ENCODE measurements at places on chromosomes 7 and 10. TPM values are rescaled to one million over a fixed set of nuclear protein-coding genes. Genes with fewer than 3 reads are reported as not detected.
A peak's percentile ranks its signal among the peaks of the same experiment; 100 is the strongest.

GRCh38 chr10:3391657-3392056, 219.1 kb upstream of the PITRM1 start:
- no peak for DNase-seq

Gene SLC26A4
- 0.54 TPM for total RNA-seq

- DNase-seq: no peak
Observed at GRCh38 chr7:151024435-151025056, at the start of gene ATG9B. Gene ATG9B (minus strand): TSS chr7:151024494. CDS start chr7:151024423, 71 bp downstream.

DNA sequence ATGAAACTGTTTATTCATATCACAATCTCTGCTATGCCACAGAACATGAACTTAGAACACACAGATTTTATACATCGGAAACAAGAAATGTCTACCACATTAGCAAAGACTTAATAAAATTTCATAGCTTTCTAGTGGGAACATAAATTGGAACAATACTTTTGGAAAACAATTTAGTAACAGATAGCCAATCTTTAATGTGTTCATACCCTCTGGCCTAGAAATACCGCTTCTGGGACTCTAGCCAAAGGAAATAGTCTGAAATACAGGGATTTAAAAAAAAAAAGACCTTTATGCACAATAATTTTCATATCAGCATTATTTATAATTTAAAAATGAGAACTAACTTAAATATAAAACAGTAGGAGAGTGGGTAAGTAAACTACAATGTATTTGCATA, 168.5 kb downstream of the PLXNA4 start:
- DNase-seq: no peak

DNA sequence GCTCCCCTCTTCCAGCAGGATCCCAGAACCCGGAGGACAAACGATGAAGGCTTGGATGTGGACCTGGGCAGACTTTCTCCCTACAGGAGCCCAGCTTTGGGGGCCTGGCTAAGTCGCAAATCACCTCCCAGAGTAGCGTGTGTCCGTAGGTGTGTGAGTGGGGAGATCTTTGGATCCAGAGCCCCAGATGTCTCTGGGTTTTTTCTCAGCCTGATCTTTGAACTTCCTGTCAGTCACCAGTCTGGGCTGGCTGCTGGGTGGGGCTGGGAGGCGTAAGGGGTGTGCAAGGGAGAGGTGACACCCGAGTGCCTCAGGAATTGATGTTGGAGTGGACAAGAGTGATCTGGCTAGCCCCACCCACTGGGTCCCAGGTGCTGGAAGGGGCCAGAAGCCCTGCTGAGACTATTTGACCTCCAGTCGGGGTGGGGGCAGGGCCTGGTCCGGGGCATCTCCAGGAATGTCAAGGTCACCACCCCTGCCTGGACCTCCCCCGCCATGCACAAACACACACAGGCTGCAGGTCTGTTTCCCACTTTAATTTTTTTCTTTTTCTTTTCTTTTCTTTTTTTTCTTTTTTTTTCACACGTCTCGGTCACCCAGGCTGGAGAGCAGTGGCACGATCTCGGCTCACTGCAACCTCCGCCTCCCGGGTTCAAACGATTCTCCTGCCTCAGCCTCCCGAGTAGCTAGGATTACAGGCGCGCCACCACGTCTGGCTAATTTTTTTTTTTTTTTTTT, at the start of gene MOGAT3:
MOGAT3 (minus strand) TSS at position 175 of the 738 bp plus-strand sequence. CDS start 182 bp downstream, outside the sequence.
- DNase-seq: no peak

GRCh38 chr7:148650232-148650858, 48.4 kb upstream of the CUL1 start:
- no peak for DNase-seq

DNA sequence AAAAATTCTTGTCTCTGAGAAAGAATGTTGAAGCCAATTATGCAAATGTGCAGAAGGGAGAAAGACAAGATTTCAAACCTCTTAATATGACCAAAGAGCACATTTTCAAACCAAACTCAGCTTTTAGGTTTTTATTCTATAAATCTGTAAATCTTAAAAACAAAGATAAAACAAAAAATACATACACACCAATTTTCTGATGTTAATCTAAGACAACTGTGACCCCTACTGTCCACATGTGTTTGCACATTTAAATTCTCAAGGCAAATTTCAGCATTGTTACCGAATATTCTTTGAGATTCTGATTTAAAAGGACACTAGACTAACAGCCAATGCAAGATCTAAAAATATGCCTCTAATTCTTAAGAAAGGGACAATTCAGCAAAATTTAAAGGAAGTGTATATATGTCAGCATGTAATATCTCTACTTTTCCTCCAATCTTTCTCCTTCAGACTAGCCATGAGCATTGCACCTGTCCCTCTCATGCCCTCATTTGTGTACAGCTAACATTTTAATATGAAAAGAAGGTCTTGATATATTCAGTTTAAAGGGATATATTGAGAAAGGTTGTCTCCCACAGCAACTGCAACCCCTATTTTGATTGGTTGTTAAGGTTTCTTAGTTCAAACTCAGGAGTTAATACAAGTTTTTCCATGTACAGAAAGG, 417.9 kb downstream of the IPMK start:
- no peak for DNase-seq

GRCh38 chr7:148204639-148205304, 385.8 kb upstream of the C7orf33 start:
- DNase-seq: no peak

DNA sequence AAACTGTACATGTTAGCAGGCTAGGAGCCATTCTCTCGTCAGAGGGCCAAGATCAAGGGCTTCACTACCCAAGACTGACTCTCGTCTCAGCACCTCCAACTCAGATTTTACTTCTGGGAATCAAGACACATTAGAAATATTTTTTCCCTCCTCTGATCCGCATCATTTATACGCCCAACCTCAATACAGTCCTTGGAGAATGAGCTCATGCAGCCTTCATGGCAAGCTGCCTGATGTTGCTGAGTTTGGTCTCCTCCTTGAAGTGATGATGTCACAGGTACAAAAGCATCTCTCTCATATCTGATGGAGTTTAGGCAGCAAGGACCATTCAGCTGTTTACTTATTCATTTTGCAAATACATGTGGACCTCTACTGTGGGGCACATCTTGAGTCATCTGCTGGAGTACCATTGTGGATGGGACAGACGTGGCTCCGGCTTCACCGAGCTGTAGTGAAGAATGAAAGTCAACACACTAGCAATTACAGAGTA, 114.0 kb downstream of the BMPER start:
- no peak for DNase-seq

GRCh38 chr10:91603931-91604331, 28.9 kb downstream of the PPP1R3C start:
- no peak for DNase-seq

DNA sequence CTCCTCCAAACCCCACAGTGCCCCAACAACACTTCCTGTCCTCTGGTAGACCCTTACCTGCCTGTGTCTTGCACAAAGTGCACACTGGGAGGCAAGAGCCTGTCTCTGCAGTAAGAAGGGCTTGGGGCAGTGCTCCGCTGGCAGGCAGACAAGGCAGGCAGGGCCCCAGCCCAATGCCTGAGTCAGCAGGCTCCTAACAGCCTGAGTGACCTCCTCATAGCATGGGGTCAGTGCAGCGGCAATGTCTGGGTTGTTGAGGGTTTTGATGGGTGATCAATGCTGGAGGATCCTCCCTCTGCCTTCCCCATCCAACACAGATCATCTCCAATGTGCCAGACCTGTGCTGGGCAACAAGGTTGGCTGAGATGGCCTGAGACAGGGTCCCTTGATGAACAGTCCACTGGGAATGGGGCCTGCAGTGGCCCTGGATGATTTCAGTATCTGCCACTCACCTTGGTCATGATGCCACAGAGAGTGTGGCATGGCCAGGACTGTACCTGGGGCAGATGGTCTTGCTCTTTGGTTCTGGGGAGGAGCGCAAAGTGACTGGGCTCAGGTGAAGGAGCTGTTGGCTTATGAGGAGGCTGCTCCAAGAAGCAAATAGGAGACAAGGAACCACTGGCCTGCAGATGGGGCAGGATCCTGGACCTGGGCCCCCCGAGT, 55.6 kb upstream of the CAMK2B start:
- DNase-seq: no peak

DNA sequence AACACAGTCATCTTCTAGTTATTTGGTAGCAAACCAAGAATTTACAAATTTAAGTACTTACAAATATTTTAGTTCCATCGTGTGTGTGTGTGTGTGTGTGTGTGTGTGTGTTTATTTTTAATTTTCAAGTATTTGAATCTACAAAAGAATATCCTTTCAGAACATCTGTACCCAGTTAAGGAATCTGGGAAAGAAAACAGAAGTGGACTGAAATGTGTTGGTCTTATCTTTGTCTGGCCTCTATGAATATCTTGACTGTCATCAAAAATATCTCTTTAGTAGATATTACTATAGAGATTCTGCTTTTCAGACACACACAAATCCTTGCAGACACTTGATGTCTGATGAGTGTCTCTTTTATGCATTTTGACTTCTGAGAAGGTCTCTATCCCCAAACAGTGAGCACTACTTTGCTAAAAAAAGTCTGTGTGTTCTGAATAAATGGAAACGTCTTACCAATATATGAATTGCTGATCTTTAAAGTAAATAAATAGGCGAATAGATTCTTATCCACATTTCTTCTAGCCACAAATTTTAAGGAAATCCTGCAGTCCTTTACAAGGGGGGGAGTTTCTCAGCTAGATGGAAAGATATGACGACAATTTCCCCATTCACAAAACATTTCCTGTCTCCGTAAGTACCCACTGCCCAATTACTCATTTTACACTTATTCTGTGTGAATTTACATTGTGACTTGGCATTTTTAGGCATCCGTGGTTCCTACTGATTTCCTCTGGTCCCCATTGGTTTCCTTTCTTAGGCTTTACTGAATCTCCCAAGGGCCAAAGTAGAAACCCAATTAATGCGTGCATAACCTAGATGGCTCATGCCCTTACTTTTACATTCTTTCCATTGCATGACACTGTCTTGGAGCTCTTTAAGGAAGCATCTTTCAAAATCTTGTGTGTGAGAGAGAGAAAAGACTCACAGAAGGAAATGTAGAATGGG, 36.0 kb downstream of the NRCAM start:
- DNase-seq: no peak

Gene GJD4
- total RNA-seq: not detected

DNA sequence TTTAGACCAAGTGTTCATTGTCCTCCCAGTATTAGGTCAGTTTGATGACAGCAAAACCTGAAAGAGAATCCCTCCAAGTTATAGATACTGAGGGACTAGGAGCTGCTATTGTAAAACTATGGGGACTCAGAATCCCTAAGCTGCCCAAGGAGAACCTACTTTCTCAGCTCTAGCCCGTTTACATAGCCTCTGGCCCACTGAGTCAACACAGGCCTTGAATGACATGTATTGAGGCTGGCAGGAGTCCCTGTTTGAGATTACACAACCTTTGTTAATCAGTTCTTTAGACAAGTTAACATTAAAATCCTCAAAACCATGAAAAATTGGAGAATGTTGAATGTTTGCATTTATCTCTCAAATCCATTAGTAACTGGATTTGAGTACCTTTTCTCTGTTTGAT, 1079.0 kb downstream of the KCNMA1 start:
- peak; percentile 80 for DNase-seq

- no peak for DNase-seq
Observed at GRCh38 chr7:19030281-19030680, 87.2 kb downstream of the TWIST1 start.

- no peak for DNase-seq
Observed at GRCh38 chr10:50400694-50401093, 149.4 kb upstream of the ASAH2 start.

Gene CDK6
- total RNA-seq: 23.3 TPM

DNA sequence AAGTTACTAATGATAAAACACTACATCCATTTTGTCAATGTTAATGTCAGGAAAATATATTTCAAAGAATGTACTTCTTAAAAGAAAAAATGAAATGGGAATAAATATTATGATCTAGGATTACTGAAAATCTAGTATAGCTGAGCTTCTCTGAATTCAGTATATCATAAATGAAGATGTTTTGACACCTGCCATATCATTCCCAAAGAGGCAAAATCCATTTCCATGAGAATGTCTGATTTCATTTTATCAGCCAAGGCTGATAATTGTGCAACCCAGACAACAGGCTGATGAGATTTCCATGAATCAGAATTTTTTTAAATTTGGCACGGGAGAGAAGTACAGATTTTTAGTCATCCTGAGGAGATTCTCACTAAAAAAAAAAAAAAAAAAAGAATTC, 32.5 kb downstream of the ZFAND4 start:
- no peak for DNase-seq

Gene C7orf33
- not detected for total RNA-seq

DNA sequence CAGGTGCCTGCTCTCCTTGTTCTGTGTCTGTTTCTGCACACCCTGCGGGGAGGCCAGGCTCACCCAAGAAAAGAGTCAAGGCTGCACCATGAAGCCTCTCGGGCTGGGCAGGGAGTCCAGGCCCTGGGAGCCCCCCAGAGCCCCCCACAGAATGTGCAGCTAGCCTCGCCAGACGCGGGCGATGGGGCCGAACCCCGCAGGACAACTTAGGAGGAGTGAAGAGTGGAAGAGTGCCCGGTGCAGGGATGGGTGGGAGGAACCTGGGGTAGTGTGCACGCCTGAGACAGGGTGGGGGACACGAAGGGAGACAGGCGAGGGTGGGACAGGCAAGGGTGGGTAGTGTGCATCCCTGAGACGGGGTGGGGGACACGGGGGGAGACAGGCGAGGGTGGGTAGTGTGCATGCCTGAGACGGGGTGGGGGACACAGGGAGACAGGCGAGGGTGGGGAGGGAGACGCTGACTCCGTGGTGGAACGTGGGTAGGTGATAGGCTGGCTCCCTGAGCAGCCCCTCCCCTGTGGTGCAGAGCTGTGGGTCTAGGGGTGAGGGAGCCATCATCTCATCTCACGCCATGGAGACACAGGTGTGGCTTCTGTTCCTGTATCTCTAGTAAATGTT, 615.4 kb downstream of the DNAJB6 start:
- DNase-seq: no peak

DNA sequence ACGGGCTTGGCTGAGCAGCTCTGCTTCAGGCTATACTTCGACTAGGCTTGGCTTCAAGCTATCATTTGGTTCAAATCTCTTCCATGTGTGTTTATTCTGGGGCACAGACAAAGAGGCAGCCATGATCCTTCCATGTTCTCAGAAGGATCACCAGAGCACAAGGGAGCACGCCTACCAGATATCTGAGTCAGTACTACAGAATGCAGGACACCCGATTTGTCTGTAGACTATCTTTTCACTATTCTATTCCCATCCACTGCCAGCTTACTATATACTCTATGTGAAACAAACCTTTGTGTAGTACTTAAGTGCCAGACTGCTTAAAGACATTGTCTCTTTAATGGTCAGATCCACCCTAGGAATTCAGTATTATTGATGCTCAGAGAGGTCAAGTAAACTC, 35.1 kb downstream of the CH25H start:
- DNase-seq: no peak

Gene STAM
- 13.7 TPM for total RNA-seq

Gene CLRN3
- not detected for total RNA-seq

Measured in sigmoid colon (tissue), 7 donors.